SJCRH30 (cell line): ENCODE measurements at places on chromosomes 6 and 20. TPM values are rescaled to one million over a fixed set of nuclear protein-coding genes. Genes with fewer than 3 reads are reported as not detected.
A peak's percentile ranks its signal among the peaks of the same experiment; 100 is the strongest.

DNA sequence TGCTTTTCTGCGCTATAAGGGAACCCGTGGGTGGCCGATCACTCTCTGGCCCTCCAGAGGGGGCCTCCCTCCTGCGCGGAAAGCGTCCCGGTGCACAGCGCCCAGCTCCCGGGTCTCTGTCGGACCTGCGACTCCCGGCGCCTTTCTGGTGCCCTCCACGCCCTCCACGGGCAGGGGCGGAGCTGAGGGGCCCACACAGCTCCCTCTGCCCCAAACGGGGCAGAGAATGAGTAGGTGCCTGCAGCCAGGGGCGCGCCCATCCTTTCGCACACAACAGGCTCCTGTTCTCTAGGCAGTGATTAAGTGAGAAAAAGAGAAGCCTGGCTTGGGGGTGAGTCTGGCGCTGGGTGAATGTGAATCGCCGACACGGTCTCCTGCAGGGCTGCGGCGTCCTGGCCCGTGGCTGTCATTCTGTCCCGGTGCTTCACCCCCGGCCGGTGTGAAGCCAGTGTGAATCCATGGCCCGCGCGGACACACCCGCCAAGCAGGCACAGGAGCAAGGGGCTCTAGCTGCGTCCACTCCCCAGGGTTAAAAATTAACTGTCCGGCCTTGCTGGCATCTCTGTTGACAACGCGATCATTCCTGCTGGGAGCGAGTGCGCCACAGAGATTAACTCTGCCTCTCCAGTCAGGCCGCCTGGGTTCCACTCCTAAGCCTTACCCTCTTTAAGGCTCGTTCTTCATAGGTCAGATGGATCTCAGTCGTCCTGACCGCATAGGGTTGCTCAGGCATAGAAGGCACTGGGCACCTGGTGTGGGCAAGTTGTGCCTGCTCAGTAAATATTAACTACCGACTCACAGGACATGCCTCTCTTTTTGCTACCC lies 88.8 kb downstream of the PCSK2 start:
- no peak for DNase-seq

The SLC32A1 gene
- not detected in 2 replicates for total RNA-seq

The C6orf15 gene
- total RNA-seq, result 2.3 and 3.4 TPM in 2 replicates

- DNase-seq, result no peak
These were observed 74.0 kb upstream of the SULF2 start for GRCh38 chr20:47859278-47859677.

The C20orf202 gene
- total RNA-seq, result not detected in 2 replicates

The CFAP206 gene
- 0.23 and 0.45 TPM in 2 replicates for total RNA-seq

DNA sequence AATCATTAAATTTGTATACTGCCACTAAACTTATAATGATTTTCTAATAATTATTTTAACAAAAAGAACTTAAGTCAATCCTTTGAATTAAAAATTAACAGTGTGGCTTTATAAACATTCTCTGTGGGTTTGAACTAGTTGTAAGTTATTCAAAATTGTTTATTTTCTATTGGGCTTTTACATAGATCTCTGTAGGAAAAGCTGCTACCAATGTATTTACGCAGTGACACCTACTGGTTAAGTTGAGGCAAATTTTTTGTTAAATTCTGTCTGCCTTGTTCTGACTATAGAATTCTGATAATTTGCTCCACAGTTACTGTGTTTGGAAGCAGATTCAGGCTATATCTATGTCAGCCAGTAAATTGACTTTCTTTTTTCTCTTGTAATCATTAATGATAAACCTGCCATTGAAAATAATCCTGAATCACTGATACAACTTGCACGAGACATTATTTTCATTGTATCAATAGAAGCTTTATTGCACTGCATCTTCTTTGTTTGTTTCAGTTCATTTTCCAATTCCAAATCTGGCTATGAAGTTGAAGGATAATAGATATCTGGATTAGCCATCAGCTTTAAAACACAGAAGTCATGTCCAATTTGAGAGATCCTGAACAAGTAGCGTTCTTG lies 66.0 kb upstream of the UTRN start:
- DNase-seq, result peak; percentile 67

The DYNLT2 gene
- total RNA-seq, result 1.9 and 4.3 TPM in 2 replicates

GRCh38 chr6:148455225-148455624 lies 112.6 kb downstream of the SASH1 start:
- no peak for DNase-seq

DNA sequence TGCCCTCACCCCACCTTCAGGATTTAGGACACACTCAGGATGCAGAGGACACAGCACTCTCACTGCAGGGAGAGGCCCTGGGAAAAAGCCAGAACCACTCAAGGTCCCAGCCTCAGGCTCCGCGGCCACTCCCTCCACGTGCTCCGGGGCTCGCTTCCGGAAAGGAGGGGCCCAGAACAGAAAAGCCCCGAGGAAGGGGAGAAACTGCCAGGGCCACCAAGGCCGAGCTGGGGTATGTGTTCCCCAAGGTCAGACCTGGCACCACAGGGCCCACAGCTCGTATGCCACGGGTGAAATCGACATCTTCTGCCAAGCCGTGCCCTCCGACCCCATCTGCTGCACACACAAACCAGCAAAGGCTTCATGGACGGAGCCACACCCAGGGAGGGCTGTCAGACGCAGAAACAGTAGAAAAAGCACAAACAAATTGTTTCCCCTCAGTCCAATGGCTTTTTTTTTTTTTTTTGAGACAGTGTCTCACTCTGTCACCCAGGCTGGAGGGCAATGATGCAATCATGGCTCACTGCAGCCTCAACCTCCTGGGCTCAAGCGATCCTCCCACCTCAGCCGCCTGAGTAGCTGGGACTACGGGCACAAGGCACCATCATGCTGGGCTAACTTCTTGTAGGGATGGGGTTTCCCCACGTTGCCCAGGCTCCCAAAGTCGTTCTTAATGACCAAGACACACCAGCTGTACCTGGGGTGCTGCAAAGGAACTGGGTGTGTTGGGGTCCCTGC lies 33.4 kb downstream of the SLC2A4RG start:
- no peak for DNase-seq

DNA sequence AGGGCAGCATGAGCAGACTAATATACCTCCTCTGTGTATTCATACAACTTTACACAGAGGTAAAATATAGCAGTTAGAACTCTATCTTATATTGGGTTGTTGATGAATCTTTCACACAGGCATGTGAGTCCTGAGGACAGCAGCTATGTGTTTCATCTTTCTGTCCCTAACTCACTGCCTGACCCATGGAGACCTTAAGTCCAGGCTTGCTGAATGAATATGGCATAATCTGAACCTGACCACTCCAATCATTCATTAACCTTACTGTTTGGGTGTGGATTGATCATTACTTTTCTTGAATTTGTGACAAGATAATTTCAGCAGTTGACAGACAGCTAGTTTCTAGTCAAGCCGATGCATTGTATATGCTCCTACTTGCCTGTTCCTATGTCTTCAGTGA lies 27.3 kb upstream of the TSPYL1 start:
- no peak for DNase-seq

- peak; percentile 60 for DNase-seq
These were observed 30.6 kb downstream of the MRPL14 start for GRCh38 chr6:44096612-44097011.

GRCh38 chr20:43724383-43724782 lies 2.4 kb downstream of the GTSF1L start:
- no peak for DNase-seq

The CDH22 gene
- total RNA-seq, result 0.06 TPM in 1 of 2 replicates, not detected in the other

DNA sequence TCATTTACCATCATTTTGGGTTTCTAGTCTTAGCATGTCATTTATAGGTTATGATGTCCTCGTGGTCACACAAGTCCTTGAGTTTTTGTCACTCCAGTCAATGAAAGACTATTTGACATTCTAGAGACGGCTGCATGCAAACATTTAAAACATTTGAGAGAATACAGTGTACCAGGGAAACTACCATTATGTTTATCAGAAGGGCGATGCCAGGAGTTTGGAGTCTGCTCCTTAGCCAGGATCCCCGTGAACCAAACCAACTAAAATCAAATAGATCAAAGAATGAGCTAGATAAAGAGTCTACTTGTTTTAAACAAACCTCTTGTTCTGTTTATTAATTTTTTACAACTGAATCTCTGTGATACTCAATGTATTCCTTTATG lies 122.6 kb downstream of the OLIG3 start:
- DNase-seq, result no peak

DNA sequence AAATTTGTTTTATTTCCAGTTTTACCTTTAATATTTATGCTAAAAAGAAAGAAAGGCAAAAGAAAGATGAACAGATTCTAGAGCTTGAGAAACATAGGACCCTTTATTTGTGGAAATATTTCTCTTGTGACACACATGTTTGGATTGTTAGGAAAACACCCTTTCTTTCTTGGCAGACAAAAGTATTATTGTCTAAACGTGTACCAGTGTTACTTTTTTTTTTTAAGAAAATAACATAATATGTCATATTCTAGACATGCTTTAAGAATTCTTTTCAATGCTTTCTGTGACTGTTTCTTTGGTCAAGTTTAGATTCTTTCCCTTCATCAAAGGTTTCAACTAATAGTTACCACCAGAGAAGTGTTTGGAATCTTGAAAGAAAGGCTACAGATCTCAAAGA lies 183.4 kb upstream of the CNR1 start:
- no peak for DNase-seq

GRCh38 chr6:161922631-161923119 lies 648.8 kb upstream of the AGPAT4 start:
- peak; percentile 53 for DNase-seq

GRCh38 chr20:47067776-47068175 lies 173.1 kb downstream of the EYA2 start:
- DNase-seq, result peak; percentile 43

DNA sequence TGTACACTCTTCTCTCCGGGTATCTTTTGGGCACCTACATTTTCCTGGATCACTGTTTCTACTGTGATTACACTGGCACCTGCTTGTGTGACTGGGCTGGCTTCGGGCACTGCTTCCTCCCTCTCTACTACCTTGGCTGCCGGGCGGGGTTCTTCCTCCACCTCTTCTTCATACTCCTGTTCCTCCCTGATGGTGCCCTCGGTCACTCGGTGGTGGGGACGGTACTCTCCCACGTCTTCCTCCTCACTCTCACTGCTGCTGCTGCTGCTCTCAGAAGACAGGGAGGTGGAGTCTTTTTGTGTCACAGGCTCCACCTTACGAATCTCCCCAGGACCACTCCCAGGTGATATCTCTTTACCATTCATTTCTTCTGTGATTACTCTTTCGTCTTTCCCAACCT lies 42.5 kb downstream of the SMLR1 start:
- no peak for DNase-seq

DNA sequence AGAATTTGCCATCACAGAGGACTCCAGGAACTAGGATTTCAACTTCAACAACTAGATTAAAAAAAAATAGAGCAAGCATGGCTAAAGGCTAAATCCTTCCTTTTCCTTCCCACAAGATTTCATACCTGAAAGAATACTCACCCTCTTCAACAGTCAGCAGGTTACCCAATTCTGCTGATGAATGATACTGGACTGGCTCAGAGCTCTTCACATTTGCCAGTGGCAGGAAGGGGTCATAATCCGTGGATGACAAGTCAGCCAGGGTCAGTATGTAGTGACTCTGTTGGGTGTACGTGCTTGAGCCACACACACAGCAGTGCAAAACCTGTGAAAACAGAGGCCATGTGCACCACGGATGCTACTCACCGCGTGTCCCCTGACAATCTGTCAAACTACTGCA lies 152.9 kb downstream of the INSM1 start:
- DNase-seq, result no peak

DNA sequence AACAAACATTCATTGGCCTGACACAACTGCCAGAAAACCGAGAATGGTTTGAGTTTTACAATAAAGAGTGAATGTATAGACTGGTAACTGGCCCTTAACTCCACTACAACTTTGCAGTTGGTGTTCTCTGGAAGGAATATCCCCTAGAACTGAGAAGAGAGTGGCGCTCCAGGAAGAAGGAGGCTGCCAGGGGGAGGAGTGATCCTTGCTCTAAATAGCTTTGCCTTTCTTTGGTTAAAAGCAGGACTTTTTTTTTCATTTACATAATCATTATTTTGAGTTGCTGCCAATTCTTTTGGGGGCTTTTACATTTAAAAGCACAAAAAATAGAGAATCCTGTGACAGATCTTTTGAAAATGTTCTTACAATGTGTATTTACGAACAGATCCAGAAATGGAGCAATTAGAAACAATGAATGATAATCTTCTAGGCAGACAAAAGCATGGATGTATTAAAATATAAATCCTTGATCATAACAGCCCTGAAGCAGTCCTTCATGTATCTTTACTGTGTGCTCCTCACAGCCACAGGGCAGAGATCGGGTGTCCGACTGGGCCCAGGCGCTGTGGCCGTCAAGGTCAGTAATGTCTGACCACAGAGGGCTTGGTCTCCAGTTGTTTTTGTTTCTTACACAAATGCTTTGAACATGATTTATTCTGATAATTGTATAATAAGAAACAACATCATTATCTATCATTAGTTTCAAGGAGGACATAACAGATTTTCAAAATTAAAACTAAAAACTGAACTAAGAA lies 612.2 kb downstream of the HDGFL1 start:
- peak; percentile 33 for DNase-seq

The AIF1 gene
- not detected in 2 replicates for total RNA-seq

The TREM1 gene
- not detected in 2 replicates for total RNA-seq

The BFSP1 gene
- not detected in 2 replicates for total RNA-seq

DNA sequence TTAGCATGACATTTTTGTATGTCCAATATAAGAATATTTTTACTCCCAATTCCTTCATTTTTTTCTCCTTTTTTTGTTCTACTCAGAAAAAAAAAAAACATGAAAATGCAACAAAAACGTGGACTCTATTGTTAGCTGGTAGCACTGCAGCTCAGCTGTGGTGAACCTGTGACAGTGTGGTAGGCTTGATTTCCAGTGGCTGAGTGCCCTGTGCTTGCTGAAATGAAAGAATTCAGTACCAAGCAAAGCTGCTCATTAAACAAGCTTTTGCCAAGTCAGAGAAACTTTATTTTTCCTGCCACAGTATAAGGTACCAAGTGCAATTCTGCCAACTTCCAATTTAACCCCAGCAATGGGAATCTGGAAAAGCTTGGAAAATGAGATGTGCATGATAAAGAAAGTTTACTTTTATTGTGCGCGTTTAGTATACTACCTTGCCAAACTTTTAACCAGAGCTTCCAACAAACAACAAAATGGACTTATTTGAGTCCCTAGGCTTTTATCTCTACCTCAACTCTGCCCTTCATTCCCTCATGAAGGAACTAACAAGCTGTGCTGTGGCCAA lies 215.2 kb downstream of the SLC35F1 start:
- DNase-seq, result no peak
